ENCODE measurements at places on chromosomes 13 and 19. TPM values are rescaled to one million over a fixed set of nuclear protein-coding genes. Genes with fewer than 3 reads are reported as not detected.

U2AF1L4 gene
- 12.6 TPM for total RNA-seq

STOML3 gene
- not detected for total RNA-seq

ZNF17 gene
- 9.6 TPM for total RNA-seq

ZNF28 gene
- total RNA-seq, result 57.1 TPM

MBD3L5 gene
- total RNA-seq, result not detected

SPPL2B gene
- 12.6 TPM for total RNA-seq

ZNF724 gene
- 2.1 TPM for total RNA-seq

FPR3 gene
- not detected for total RNA-seq

TDRD3 gene
- 17.4 TPM for total RNA-seq

RPS16 gene
- 397 TPM for total RNA-seq

TBXA2R gene
- 0.21 TPM for total RNA-seq

DPF1 gene
- under 0.01 TPM for total RNA-seq

CBARP gene
- 2.4 TPM for total RNA-seq

CATSPERD gene
- not detected for total RNA-seq

QPCTL gene
- total RNA-seq, result 7.8 TPM

ADM5 gene
- under 0.01 TPM for total RNA-seq

MTMR6 gene
- total RNA-seq, result 31.4 TPM

CDX2 gene
- not detected for total RNA-seq

DHDH gene
- total RNA-seq, result 1.6 TPM

P2RY11 gene
- total RNA-seq, result 16.2 TPM

SERP2 gene
- total RNA-seq, result 0.36 TPM

CEACAM21 gene
- total RNA-seq, result not detected

PCDH8 gene
- not detected for total RNA-seq

LGALS7B gene
- 754 TPM for total RNA-seq

PCCA gene
- total RNA-seq, result 21.2 TPM

RTBDN gene
- total RNA-seq, result not detected

KIR3DL2 gene
- not detected for total RNA-seq

FGF9 gene
- under 0.01 TPM for total RNA-seq

PAK4 gene
- 4.1 TPM for total RNA-seq

RAB3D gene
- total RNA-seq, result 131 TPM

PLPP2 gene
- 45.5 TPM for total RNA-seq

KLK11 gene
- 29.0 TPM for total RNA-seq

SYCN gene
- not detected for total RNA-seq

C1QTNF9 gene
- not detected for total RNA-seq

TMIGD2 gene
- not detected for total RNA-seq

KCNK6 gene
- 28.7 TPM for total RNA-seq

GMIP gene
- total RNA-seq, result 9.6 TPM

LCP1 gene
- total RNA-seq, result 18.5 TPM

ACTMAP gene
- total RNA-seq, result 1.4 TPM

FGF21 gene
- 0.34 TPM for total RNA-seq

LILRB1 gene
- not detected for total RNA-seq

GIPC3 gene
- not detected for total RNA-seq

NR2F6 gene
- 99.5 TPM for total RNA-seq

FUT2 gene
- 46.3 TPM for total RNA-seq

STAP2 gene
- total RNA-seq, result 59.1 TPM

C19orf38 gene
- total RNA-seq, result 0.71 TPM

ZSCAN22 gene
- total RNA-seq, result 2.4 TPM

KLF1 gene
- total RNA-seq, result under 0.01 TPM

ZNF8 gene
- 8.0 TPM for total RNA-seq

LRRC63 gene
- not detected for total RNA-seq

KIR2DL3 gene
- total RNA-seq, result not detected

Data from nasal cavity respiratory epithelium epithelial cell of viscerocranial mucosa (primary cell).